CD4-positive, alpha-beta memory T cell (primary cell): ENCODE measurements at places on chromosomes 4 and X. TPM values are rescaled to one million over a fixed set of nuclear protein-coding genes. Genes with fewer than 3 reads are reported as not detected.

GRCh38 chrX:87580862-87581261 lies 63.3 kb downstream of the KLHL4 start:
- no peak for DNase-seq
- no peaks in the 10 kb centered on the region for H3K27me3 ChIP-seq
- H3K27ac ChIP-seq, result no peak overlapping the region
- no peaks in the 10 kb centered on the region for H3K36me3 ChIP-seq
- no peaks in the 10 kb centered on the region for H3K4me1 ChIP-seq

- H3K27me3 ChIP-seq, result no peaks in the 10 kb centered on the region
- DNase-seq, result no peak
- no peak overlapping the region for H3K4me3 ChIP-seq
- H3K36me3 ChIP-seq, result no peaks in the 10 kb centered on the region
- peaks cover 88% of the 10 kb centered on the region for H3K4me1 ChIP-seq
These were observed 20.5 kb downstream of the GAB3 start for GRCh38 chrX:154730253-154730891.

DNA sequence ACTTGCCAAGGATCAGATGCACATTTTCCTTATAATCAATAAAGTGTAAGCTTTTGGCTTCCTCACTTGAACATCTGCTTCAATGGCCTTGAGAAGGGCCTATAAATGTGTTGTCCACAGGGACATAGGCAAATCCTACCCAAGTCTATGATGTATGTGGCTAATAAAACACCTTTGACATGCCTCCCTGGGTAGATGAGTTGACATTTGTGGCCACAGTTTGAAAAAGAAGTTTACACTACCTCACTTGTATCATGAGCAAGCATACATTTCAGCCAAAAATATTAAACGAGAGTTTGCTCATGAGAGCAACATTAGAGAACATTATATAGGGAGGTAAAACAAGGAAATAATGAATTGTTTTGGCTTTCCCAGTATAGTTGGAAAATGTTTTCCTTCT lies 1067.7 kb downstream of the C4orf33 start:
- H3K27me3 ChIP-seq, result no peaks in the 10 kb centered on the region
- no peak for DNase-seq
- H3K4me3 ChIP-seq, result no peak overlapping the region
- no peak overlapping the region for H3K27ac ChIP-seq

Gene KCNE5
- total RNA-seq, result not detected

- no peaks in the 10 kb centered on the region for H3K36me3 ChIP-seq
- no peak overlapping the region for H3K27ac ChIP-seq
- no peaks in the 10 kb centered on the region for H3K27me3 ChIP-seq
These were observed 221.8 kb downstream of the ASMT start for GRCh38 chrX:1836683-1837082.
